AG09309 (cell line): ENCODE measurements at places on chromosomes 7 and 10.

DNA sequence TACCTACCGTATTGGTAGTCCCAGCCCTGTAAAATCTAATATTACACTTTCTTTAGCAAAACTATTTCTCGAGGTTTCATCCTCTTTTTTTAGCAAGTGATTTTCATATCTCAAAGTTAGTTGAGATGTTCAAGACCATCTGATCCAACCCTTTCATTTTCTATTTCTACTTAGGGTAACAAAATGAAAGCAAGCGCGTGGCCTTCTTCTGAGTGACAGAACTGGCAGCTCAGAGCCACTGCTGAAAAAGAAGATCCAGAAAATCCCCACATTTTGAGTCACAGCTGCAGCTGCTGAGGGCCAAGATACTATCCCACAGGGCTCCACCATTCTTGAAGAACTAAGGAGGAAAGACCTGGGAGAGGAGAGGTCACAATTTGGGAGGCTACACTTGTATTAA is 24.8 kb upstream of the ZNF800 start:
- no peak for DNase-seq

DNA sequence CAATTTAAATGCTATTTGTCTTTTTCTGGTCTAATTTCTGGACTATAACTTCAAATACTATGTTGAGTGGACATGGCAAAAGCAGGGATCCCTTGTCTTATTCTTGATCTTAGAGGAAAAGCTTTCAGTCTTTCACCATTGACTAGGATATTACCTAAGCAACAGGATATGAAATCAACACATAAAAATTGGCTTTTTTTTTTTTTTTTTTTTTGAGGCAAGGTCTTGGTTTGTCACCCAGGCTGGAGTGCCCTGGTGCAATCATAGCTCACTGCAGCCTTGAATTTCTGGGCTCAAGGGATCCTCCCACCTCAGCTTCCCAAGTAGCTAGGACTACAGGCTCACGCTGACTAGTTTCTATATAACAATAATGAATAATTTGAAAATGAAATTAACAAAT is 90.8 kb downstream of the JMJD1C start:
- no peak for DNase-seq

- no peak for DNase-seq
Measured at GRCh38 chr10:122498521-122498920, 37.2 kb downstream of the HTRA1 start.

- no peak for DNase-seq
Measured at GRCh38 chr7:99196536-99197258, 11.2 kb downstream of the KPNA7 start.

- no peak for DNase-seq
Measured at GRCh38 chr7:4136501-4137110, 545.5 kb upstream of the FOXK1 start.

DNA sequence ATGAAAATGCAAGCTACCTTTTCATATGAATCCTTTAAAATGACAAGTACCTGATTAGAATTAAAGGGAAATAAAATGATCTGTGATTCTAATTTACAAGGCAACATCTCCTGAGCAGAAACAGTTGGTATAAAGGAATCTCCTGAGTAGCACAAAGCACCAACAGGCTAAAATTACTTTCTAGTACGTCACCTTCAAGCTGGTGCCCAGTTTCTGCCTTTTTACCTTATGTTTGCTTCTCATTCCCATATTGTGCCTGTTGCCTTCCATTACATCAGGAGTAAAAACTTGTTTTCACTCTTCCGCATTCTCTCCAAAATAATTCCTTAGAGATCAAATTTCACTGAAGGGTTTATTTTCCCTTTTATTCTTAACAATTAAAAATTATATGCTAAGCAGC is 587.1 kb upstream of the KCND2 start:
- no peak for DNase-seq

GRCh38 chr10:122638106-122638505 is 61.5 kb downstream of the C10orf120 start:
- DNase-seq = no peak

- DNase-seq = no peak
Measured at GRCh38 chr7:95766657-95767056, 5.7 kb upstream of the DYNC1I1 start.

DNA sequence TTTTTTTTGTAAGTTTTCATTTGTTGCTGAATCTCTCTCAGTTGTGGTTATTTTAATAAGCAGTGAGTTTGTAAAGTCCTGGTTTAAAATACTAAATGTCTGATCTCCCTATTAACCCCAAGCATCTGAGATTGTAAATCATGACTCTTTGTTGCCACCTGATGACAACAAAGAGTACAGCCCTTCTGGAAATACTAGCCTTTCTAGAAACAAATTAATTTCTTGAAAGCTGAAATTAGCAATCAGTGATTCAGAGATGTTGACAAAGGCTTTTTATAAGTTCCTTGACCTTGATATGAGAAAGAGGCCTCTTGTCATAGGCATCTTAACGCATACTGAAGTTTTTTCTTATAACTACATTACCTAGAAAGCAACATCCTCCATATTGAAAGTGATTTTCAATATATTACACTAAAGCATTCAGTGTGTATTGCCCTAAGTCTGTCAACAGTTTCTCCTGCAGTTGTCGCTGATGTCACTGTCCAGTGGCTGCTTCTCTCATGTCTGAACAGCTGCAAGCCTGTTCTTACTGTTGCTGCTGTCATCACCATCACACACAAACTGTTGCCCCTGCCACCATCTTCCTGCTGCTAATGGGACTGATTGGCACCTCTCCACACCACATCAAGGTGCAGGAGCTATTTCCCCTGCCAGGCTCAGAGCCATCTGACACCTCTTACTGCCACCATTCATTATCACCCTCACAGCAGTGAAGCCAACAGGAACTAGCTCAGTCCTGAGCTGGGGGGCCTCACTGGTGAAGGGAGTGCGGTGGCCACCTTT is 95.1 kb upstream of the LRGUK start:
- DNase-seq = no peak

GRCh38 chr7:134874407-134874806 is 95.0 kb downstream of the CALD1 start:
- DNase-seq = no peak

GRCh38 chr10:128077155-128077875 is 48.9 kb downstream of the MKI67 start:
- no peak for DNase-seq

- no peak for DNase-seq
Measured at GRCh38 chr7:82953324-82954027, 209.2 kb downstream of the PCLO start.

GRCh38 chr10:43774234-43774769 is 125.6 kb upstream of the ZNF32 start:
- no peak for DNase-seq

DNA sequence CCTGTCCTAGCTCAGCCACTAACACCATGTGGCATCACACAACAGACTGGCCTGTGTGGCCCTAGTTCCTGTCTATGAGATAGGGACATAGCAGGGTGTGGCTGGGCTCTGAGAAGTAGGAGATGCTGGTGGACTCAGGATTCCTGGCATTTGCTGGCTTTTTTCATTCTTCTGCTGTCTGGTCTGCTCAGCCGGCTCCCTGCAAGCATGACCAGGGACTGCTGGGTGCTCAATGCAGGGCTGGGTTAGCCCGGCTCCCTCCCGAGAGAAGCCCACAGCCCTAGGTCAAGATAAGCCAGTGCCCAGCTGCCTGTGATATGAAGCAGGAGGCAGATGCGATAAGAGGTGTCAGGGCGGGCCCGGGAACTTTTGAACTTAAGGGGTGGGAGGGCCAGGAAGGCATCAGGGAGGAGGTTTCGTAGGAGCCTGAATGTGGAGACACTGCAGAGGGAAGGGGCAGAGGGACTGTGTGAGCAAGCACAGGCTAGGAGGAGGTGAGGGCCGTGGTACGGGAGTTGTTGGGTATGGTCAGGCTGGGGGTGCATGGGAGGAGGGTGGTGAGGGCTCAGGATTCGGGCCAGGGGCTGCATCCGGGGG is 3.5 kb downstream of the AQP1 start:
- DNase-seq = no peak

DNA sequence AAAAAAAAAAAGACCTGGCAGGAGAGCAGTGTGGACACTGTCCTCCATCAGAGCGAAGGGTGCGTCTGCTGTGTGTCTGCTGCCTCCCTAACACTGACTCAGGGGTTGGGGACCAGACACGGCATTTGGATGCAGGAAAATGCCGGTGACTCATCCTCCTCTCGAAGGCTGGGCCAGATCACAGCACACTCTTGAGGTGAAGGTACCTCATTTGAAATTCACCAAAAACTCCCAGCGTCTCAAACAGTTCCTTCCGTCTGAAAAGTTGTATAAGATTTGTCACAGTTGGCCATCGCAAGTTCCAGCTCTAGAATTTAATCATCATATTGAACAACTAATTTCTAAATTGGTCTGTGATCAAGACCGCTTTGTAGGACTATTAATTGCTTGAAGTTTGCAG is 118.1 kb upstream of the LYZL2 start:
- no peak for DNase-seq

- DNase-seq = no peak
Measured at GRCh38 chr7:3196629-3197400, 104.2 kb upstream of the SDK1 start.

DNA sequence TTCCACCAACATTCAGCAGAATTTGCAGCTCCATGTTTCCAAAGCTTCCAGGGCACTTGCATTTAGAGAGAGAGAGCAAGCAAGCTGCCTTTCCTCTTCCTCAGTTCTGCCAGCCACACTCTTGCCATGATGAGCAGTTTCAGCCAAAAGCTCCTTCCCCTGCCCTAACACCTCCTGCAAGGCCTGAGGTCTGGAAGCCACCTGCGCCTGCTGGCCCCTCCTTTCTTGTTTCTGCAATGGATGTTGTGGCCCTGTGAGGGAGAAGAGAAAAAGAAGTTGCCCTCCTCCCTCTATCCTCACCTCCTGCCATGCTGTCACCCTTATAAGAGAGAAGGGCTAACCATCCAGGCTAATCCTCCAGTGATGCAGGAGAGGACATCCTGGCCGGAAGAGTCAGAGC is 48.7 kb downstream of the IKZF1 start:
- no peak for DNase-seq
